ENCODE measurements at places on chromosomes 3 and 15.
A peak's percentile ranks its signal among the peaks of the same experiment; 100 is the strongest.

DNA sequence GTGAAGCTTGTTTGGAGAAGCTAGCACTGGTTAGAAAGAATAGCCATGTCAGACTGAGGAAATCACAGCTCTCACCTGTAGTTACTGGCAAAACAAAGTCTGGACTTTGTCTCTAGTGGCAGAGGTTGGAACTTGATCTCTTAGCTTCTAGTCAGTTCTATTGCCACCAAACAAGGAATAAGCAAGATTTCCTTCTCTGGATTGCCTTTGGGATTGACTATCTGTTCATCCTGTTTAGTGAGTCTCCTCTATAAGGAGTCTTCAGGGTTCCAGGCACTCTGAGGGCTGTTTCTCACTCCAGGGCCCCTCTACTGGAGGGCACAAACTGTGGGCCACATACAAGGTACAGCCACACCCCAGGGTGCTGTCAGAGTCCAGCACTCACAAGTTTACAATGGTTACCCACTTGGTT is 426.6 kb upstream of the THBS1 start:
- DNase-seq = no peak

DNA sequence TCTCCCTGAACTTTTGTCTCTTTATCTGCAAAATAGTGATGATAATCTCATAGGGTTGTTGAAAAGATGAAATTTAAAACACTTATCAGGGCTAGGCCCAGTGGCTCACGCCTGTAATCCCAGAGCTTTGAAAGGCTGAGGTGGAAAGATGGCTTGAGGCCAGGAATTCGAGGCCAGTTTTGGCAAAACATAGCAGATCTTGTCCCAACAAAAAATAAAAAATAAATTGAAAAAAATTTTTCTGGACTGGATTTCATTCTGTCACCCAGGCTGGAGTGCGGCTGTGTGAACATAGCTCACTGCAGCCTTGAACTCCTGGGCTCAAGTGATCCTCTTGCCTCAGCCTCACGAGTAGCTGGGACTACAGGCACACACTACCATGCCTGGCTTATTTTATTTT is 29.6 kb downstream of the LMLN start:
- DNase-seq = no peak

DNA sequence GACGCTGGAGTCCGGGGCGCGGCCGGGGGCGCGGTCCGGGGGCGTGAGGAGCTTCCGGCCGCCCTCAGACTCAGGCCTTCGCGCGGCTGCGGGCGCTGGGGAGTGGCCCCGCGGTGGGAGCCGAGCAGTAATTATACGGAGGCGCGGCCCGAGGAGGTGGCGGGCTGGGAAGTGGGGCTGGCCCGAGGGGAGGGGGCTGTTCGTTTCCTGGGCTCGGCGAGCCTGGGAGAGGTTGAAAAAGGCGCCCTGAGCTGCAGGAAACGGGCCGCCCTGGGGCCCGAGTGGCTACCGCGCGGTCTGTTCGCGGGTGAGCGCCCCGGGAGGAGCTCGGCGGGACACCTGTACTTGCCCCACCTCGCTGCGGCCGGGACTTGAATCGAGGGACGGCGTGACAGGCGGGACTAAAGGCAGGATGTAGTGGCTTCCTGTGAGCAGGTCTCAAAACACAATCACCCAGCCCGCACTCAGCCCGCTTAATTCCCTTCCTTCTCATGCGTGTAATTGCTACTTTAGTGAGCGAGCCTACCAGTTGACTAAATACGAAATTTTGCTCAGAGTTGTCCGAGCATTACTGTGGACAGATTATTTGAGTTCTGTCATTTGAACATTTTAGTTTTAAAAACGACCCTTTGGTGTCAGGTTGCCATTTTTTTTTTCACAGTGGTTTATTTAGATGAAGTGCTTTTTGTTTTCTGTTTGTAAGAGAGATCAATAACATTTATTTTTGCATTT is 860 bp downstream of the RASA2 start:
- DNase-seq = peak; percentile 64

DNA sequence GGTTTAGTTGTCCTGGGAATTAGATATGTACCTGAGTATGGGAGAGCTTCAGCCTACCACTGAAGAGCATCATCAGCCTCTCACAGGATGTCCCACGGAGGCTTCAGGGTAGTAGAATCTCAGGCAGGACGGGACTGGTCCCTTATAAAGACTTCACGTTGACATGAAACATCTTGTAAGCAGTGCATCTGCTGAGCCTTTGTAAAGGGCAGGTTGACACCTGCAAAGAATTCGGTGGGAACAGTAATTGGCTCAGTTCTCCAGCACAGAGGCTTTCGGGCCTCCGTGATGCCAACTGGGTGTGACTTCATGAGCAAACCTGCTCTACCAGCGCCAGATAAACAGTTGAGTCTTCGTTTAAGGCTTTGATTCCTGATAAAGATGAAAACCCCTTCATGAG is 26.9 kb upstream of the AVEN start:
- no peak for DNase-seq

GRCh38 chr15:89400782-89401545 is 66.3 kb upstream of the POLG start:
- no peak for DNase-seq

DNA sequence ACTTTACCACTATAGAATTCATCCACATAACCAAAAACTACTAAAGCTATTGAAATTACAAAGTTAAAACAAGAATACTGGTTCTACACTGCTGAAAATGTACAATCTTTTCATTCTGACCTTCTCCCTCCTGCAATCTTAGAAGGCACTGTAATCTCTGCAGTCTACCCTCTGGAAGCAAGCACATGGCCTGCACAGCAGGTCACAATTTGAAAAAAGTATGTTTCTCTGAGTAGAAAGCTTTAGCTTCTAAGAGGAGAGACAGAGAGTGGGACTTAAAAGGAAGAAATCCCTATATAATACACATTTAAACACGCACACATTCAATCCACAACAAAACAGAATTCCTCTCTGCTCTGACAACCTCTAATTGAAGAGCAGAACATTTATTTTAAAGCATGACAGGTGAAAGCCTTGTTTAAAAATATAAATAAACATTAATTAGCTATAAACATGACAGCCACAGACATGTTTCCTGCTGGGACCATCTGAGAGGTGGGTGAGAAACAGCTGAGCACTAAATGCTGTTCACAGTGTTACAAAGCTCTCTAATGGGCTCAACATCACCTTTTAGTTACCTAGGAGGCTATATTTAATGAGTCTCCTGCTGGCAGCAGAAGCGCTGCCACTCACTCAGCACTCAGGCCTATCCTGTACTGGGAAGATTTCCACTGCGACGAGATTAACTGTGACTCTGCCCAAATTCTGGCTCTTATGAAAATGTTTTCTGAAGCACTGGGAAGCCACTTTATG is 447.4 kb downstream of the AGBL1 start:
- DNase-seq = no peak

DNA sequence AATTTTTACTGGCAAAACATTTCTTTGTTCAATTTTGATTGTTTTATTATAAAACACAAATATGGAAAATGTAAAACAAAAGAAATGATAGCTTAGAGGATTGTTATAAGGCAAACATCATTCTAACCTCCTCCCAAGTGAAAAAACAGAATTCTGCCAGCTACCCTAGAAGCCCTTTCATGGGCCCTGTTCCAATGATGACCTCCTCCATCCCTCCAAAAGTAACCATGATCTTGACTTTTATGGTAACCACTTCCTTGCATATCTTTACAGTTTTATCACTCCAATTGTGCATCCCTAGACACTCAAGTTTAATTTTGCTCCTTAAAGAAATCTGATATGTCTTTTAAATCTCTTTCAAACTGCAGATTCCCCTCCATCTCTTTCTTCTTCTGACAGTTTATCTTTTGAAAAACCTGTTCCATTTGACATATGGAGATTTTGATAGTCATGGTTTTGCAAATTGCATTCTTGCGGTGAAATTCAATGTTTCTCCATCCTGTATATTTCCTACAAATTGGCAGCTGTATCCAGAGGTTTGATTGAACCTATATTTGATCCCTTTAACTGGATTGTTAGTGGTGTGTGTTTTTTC is 27.0 kb upstream of the TNFAIP8L3 start:
- DNase-seq = no peak

GRCh38 chr15:75153565-75154276 is 48.0 kb upstream of the C15orf39 start:
- no peak for DNase-seq

DNA sequence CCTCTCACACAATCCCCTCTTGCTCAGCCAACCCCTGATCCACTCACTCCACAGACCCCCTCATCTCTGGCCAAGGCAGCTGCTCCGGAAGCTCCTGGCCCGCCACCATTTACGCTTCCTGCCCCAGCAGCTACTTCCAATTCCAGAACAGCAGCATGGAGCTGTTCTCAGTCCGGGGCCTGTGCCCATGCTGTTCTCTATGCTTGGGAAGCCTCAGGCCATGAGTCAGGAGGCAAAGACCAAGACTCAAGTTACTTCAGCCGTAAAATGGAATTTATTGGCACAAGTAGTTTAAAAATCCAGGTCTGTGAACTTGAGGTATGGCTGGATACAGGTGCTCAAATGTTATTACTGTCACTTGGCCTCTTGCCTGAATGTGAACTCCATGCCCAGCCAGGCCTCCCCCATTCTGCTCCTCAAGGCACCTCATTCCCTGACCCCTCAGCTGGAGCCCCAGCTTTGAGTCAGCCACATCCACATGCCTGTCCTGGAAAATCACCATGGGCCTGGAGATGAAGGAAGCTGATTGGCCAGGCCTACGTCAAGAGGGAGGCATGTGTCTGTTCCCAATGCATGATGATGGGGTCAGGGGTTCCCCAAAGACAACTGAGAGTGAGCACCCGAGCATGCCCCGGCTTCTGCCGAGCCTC is 31.4 kb upstream of the CACNA2D2 start:
- DNase-seq = no peak

DNA sequence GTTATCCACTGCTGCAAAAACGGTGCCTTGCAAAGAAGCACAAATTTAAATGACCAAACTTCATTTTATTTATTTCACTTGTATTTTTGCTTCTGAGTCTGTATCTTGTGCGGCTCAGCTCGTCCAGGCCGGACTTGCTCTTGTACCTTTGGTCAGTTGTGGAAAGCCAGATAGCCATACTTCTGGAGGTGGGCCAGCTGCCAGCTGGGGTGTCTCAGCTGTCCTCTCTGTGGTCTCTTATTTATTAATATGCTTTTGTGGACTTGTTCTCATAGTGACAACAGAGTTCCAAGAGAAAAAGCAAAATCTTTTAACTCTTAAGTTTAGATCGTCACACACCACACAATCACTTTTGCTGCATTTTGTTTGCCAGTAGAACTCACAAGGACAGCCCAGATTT is 87.7 kb downstream of the IL1RAP start:
- DNase-seq = no peak

DNA sequence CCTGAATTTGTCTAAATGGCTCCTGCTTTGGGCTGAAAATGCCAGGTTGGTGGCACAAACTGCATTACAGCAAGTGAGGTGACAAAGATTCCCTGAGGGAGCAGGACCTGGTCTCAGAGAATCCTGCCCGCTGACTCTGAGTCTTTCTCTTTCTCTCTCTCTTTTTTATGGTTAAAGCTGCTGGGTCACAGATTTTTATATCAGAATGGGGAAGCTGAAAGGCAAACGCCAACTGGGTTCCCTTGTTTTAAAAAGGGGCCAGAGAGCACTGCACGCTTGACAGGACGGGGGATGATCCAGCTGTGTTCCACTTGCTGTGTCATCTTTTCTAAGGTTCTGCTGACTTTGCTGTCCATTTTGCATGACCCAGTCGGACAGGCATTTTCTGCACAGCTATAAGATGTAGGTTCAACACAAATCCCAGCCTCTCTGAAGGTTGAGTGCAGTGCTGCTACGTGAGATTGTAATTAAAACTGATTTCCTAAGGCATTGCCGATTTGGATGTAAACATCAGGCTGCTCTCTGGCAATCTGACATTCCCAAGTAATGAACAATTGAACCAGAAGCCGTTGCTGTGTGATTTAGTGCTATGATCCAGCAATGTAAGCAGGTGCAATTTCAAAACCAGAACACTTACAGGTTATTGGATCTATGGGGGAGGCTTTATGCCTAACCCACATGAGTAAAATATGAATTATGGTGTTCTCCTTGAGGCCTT is 25.8 kb downstream of the ARHGEF3 start:
- no peak for DNase-seq

DNA sequence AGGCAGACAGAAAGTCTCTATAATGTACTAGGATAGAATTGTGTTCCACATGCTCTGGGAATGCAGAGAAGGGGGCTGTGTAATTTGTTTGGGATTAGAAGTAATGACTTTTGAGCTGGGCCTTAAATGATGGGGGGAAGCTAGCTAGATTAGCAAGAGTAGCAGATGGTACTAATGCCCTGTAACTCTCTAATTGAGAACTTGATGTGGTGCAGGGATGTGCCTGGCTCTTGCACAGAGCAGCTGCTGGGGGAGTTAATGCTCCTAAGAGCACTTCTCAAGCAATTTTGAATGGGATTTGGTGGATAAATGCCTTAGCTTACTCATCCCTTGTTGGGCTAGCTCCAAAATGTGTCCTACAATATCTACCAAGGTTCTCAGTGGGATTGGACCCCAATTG is 12.4 kb upstream of the SYN2 start:
- DNase-seq = no peak

- DNase-seq = no peak
Observed at GRCh38 chr3:71271596-71271995, 311.9 kb downstream of the FOXP1 start.

DNA sequence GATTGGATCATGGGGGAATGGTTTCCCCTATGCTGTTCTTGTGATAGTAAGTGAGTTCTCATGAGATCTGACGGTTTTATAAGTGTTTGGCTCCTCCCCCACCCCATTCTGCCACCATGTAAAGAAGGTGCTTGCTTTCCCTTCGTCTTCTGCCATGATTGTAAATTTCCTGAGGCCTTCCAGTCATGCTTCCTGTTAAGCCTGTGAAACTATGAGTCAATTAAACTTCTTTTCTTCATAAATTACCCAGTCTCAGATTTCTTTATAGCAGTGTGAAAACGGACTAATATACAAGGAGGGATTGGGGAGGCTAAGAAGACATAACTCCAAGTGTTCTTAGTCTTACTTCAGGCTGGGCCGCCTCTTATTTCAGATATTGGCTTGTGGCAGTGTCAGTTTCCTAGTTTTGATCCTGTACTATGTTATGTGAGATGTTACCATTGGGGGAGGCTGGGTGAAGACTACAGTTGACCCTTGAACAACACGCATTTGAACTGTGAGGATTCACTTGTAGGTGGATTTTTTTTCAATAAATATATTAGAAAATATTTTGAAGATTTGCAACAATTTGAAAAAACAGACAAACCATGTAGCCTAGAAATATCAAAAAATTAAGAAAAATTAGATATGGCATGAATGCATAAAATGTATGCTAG is 44.9 kb downstream of the NMD3 start:
- DNase-seq = no peak

GRCh38 chr15:99181545-99181971 is 67.8 kb downstream of the TTC23 start:
- DNase-seq = no peak

DNA sequence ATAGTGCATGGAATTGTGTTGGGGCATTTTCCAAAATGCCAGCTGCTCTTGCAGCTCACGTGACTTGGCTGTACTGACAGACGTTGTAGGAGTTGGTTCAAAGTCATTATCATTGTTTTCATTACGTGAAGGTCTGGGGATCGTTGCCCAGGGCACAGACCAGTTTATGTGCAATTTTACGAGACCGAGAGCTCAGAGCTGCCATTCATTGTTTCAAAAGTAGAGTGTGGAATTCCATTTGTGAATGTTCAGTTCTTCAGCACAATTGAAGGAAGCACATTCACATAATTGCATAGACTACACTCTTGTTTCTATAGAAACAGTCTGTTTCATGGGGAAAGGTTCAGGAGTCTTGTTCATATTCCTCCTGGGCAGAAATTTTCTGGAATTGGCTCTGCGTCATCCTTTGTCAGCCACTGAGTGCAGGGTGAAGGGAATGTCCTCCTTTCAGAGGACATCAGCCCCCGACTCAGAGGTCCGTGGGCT is 54.5 kb downstream of the GABRG3 start:
- DNase-seq = no peak
